Memory B cell (primary cell): ENCODE measurements at places on chromosomes 2 and 18.

DNA sequence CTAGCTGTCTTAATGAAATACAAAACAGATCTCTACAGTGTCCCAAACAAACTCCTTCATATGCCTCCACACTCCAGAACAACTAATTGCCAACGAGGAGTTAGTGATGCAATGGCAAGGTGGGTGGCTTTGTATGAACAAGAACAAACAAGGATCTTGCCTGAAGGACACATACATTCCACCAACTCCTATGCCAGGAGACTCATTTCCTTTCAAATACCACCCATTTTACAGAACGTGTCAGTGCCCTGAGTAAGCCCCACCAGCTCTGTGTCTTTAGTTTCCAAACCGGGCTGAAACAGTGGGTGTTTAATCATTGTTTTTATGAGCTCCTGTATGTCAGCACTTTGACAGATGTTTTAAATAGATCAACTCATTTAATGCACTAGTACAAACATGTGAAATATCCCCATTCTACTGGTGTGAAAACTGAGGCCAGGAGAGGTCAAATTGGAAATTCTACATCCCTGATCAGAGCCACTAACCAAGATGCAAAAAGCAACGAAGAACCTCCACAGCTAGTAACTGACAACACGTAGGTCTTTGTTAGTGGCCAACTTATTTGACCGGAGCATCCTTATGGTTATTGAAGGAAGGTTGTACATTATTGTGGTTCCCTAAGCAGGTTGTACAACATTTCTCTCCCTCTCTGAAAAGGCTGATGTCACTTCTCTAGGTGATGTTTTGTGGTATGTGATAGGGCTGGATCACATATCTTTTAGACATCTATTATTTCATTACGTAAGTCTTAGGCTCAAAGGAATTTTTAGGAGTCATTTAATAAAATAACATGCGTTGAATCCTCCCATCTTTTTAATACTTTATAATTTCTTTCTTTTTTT is 534.9 kb upstream of the TNP1 start:
- no peak for DNase-seq

DNA sequence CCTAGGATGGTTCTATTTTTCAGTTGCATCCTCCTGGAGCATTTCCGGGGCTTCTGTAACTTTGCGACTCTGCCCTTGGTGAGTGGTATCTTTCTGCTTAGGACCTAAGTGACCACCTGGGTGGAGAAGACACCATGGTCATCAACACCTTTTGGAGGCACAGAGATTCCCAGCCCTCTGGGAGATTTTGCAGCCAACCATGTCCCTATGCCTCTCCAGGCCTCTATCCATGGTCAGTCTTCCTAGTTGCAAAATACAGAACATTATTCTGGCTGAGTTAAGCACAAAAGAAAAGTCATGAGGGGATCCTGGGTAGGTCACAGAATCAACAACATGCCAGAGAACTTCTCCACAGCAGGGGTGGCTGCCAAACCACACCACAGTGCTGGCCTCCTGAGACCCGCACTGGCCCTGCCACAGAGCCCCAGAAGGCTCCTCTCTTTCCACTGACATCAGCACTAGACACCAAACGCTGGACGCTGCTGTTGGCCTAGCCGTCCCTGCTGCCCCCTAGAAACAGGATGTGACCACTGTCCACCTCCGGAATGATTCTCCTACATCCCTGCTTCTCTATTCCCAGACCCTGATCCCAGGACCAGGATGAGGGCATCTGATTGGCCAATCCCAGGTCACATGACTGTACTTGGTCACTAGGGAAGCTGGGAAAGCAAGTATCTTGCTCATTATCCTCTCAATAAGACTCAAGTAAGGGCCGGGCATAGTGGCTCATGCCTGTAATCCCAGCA is 47.7 kb downstream of the SMAD7 start:
- DNase-seq, result no peak

GRCh38 chr18:23337599-23338444 is 115.3 kb upstream of the RIOK3 start:
- no peak for DNase-seq

- DNase-seq, result no peak
These were observed 1.7 kb upstream of the SRBD1 start for GRCh38 chr2:45612731-45613130.

DNA sequence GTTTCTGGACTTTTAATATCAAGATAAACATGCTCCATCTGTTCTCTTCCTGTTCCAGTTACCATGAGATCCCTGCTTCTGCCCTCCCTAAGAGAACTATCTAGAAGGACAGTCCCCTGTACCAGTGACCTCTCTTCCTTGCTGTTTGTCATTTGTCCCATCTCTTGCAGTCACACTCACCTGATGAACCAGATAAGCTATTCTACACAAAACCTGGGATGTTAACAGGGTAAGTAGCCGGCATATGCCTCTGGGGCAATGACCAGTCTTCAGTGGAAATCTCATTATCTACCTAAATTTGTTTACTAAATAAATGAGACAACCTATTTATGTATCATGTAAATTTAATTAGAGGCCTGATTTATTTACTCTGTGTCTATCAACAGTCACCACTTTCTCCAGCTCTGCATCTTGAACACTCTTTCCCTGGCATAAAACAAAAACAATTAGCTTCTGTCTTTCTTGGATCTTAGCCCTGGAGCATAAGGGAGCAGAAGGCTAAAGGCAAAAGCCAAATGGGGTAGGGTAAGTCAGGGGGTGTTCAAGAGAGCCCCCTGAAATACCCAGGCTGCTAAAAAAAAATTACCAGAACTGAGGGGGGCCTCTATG is 337.7 kb downstream of the ALK start:
- DNase-seq, result no peak

- no peak for DNase-seq
These were observed 167.9 kb upstream of the REG3A start for GRCh38 chr2:79327460-79327859.

DNA sequence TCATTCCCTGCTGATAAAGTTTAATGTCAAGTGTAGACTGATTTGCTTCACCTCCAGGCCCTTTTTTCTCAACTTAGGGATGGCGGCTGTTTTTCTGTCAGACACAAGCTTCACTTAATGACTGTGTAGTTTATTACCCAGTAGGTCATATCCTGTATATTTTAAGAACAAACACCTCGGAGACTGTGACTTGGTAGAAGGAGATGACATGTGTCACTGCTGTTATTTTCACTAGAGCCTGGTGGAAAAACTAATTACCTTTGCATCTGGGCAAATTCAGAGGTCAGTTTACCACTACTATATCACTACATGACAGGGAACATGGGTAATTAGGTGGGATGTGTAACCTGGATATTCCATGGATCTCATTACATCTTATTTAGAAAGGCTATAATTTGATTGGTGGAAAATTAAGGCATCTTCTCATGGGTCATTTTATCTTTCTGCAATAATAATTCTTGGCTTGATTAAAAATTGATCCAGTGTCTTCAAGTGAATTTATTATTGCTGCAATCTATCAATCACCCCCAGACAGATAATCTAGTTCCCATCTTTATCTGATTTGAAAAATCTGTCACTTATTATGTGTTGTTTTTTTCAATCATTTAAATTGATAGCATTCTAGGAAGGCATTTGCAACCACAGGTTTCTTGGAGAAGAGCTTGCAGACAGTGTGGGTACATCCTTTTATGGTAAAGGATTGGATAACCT is 353.8 kb upstream of the SPRED2 start:
- DNase-seq, result no peak

GRCh38 chr2:235320326-235320725 is 173.5 kb upstream of the AGAP1 start:
- DNase-seq, result no peak

DNA sequence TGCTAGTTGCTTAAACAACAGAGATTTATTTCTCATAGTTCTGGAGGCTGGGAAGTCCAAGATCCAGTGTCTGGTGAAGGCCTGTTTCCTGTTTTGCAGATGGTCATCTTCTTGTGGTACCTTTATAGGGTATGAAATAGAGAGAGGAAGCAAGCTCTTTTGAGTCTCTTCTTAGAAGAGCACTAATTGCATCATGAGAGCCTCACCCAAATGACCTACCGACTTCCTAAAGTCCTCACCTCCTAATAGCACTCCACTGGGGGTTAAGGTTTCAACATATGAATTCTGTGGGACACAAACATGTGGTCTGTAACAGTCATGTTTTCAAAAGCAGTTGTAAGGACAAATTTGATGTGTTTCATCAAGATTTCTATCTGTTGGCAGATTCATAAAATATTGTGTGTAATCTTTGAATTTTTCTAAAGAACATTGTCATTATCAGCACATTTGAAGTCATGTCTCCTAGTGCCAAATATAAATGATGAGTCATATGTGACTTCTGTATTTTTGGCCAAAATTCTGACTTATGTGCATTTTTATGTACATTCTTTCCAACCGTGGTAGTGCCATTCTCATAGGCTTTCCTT is 45.3 kb downstream of the CD28 start:
- DNase-seq, result no peak

- no peak for DNase-seq
These were observed 132.2 kb upstream of the ITGB6 start for GRCh38 chr2:160332318-160332717.

- no peak for DNase-seq
These were observed 81.0 kb downstream of the TMEM131 start for GRCh38 chr2:97914691-97915213.
